ENCODE measurements at places on chromosomes 13 and 19.

- DNase-seq = no peak
These were observed 89.8 kb upstream of the MYCBP2 start for GRCh38 chr13:77416666-77417212.

DNA sequence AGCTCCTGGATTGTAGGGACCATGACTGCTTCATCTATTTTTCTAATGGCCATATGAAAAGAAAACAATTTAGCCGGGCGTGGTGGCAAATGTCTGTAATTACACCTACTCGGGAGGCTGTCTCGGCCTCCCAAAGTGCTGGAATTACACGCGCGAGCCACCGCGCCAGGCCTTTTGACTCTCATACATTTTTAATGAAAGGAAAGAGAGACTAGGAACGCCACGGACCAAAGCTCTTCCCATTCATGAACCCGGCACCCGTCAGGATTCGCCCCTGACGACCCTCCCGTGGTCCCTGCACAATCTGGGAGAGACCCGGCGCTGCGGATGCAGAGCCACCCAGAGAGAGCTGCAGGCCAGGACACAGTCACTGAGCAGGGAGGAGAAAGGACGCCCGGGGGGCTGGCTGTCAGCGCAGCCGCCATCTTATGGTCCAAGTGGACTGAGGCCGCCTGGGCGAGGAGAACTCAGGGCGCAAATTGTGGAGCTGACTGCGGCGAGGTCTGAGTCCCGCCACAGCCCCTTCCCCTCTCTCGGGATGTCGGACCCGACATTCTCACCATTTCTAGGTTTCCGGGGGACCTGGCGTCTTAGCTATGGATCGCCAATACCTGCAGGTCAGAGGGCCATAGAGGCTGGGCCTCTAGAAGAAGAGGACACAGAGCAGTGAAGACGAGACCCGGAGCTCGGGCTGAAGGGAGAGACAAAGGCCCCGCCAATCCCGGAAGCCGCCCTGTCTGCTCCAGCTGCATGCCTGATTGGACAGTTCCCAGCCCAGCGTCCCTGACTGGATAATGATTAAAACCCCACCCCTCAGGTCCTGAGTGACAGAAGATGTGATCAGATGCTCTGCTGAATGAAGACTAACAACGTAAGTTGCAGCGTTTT, at the start of gene ZNF681:
Gene ZNF681, minus strand, starts transcription at position 705 of the 888 bp plus-strand sequence. Its CDS starts 142 bp downstream, at position 563.
- DNase-seq = peak; percentile 95

- peak; percentile 11 for DNase-seq
These were observed at the start of gene NEK5 for GRCh38 chr13:52128714-52129700. TSS of gene NEK5 (minus strand) at chr13:52129073. CDS start at chr13:52127482, 1,591 bp downstream.

- no peak for DNase-seq
These were observed 15.0 kb upstream of the TMPRSS9 start for GRCh38 chr19:2345076-2345475.

- no peak for DNase-seq
These were observed 332.2 kb downstream of the OXGR1 start for GRCh38 chr13:96662036-96662435.

DNA sequence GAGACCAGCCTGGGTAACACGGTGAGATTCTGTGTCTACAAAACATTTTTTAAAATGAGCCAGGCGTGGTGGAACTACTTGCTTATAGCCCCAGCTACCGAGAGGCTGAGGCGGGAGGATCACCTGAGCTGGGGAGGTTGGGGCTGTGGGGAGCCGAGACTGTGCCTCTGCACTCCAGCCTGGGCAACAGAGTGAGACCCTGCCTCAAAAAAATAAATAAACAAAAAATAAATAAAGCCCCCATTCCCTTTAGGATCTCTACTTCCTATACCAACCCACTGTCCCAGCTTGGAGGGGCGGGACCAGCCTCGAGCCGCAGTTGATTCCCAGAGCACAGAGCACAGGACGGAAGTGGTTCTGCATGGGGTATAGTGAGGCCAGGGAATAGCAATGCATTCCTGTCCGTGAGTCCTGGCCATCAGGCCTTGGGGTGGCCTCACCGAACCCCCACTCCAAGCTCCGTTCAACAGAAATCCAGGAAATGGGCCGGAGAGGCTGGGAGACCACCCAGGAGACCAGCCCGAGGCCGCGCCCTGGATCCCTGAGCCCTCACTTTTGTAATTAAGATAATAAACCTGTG, 4.9 kb upstream of the PTBP1 start:
- DNase-seq = no peak

- DNase-seq = no peak
These were observed 472.2 kb downstream of the MYO16 start for GRCh38 chr13:109101550-109102144.

GRCh38 chr13:79662882-79663281, 181.9 kb downstream of the NDFIP2 start:
- no peak for DNase-seq

- no peak for DNase-seq
These were observed 110.5 kb downstream of the LRCH1 start for GRCh38 chr13:46663206-46664037.

DNA sequence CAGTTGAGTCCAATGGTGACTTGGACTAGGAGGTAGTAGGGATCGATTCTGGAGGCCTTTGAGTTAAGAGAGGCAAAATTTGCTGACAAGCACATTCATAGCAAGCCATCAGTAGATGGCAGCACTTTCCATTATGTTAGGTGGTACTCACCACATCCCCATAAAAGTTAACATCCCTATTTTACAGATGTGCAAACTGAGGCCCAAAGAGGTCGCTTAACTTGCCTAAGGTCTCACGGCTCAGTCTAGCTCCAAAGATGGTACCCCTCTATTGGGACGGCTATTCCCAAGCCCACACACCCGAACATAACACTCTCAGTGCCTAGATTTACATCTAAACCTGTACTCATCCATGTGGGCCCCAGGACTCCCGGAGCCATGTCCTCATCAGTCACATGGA, 21.5 kb upstream of the FOSB start:
- DNase-seq = no peak

- no peak for DNase-seq
These were observed 89.4 kb downstream of the STK24 start for GRCh38 chr13:98487522-98487921.

DNA sequence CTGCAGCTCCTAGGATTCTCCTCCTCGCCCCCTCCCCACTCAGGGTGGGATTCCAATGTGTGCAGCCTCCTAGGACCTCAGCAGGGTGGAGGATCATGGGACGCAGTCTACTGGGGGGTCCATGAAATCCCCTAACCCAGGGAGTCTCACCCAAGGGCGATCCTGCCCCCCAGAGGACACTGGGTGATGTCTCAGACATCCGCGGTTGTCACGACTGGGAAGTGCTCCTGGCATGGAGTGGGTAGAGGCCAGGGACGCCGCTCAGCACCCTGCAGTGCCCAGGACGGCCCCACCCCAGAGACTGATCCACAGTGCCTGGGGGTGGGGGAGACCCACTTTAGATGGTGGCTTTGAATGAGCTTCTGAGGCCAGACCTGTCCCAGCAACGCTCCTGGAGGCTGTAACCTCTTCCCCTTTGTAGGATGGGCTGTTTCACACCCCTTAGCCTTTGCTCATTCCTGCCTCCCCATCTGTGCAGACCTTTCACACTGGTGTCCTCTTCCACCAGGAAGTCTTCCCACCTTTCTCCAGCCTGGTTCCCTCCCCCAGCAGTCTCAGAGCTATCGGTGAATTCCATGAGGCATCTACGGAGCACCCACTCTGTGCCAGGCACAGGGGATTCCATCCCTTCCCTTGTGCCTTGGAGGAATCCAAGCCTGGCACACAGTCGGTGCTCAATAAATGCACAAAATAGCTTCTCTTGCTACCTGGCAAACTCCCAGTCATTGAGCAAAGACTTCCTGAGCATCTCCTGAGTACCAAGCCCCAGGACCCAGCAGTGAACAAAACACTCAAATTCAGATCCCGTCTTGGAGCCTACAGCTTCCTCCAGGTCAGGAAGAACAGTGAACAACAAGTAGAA, 10.5 kb downstream of the SMIM24 start:
- no peak for DNase-seq

DNA sequence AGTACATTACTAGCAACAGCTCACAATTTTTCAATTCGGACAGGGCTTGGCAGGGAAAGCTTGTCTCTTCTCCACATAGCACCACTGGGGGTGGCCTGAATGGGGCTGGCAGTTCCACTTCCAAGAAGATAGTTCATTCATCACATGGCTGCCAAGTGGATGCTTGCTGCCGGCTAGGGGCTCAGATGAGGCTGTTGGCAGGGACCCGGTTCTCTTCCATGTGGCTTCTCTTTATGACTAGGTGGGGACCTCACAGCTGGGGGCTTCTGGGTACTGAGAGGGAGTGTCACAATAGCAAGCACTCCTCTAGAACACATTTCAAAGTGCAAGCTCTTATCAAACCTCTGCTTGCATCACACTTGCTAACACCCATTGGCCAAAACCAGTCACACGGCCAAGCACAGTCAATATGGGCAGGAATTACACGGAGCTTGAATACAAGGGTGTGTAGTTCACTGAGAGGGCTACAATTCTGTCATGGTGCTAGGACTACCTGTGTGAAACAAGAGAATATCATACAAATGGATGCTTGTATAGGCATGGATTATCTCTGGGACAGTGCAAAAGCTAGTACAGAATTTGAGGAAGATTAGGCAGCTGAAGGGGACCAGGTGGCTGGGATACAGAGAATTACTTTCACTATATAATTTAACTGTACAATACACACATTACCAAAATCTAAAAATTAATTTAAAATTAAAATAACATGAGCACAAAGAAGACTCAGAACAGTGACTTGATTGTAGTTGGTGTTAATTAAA, 32.3 kb downstream of the ATP7B start:
- no peak for DNase-seq

- no peak for DNase-seq
These were observed 520.1 kb upstream of the NBEA start for GRCh38 chr13:34421858-34422475.

- DNase-seq = no peak
These were observed 3.8 kb upstream of the CCDC97 start for GRCh38 chr19:41305927-41306793.

DNA sequence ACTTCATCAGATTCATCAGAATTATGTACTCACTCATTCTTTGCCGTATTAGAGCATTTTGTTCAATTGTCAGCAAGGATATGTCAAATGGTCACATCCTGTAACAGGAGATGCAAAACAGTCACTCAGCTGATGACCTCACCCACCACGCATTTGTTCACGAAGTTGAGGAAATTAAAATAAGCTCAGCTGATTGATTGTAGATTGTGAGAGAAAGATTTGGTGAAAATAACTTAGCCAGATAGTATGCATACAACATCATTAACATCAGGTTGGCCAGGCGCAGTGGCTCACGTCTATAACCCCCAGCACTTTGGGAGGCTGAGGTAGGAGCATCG, 22.6 kb upstream of the CDC16 start:
- no peak for DNase-seq

DNA sequence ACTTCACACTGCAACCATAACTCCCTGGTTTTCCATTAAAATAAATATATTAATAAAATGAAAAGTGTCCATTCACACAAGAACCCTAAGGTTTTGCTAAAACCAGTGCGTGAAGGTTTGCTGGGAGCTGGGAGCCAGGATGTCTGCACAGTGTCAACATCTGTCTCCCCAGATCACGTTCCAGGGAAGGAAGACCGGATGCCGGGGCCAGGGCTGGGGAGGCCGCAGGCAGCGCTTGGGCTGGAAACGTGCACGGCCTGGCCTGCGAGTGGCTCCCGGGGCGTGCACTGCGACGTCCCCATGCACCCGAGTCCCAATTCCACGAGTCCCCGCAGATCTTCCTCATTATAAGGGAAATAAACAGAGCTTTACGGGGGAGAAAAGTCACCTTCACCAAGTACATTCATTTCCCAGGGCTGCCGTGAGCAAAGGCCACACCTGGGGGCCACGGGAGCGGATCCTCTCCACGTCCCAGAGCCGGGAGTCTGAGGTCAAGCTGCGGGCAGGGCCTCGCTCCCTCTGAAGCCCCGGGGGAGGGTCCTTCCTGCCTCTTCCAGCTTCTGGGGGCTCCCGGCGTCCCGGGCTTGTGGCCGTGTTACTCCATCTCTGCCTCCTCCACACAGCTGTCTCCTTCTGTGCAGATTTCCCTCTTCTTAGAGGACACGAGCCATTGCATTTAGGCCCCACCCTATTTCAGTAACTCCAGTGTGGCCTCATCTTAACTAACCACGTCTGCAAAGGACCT, 12.8 kb downstream of the SHC2 start:
- no peak for DNase-seq

- no peak for DNase-seq
These were observed 2714.5 kb upstream of the PCDH20 start for GRCh38 chr13:64130171-64130570.

DNA sequence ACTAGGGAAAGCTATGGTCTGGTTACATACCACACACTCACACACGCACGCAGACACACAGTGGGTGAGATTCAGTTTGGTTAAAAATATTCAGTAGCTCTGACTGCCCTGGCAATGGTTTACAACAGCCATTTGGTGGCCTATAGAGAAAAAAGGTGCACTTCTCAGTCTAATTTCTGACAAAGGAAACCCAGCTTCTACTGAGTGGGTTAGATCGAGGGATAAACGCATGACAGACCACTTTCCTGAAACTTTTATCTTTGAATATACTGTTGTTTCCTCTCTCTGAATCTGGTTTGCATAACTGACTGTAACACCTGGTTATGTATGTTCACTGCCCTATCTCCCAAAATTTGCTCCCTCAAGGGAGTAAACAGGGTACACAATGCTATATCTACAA, 2.5 kb downstream of the LIG4 start:
- no peak for DNase-seq

- DNase-seq = no peak
These were observed 78.3 kb downstream of the TSHZ3 start for GRCh38 chr19:31270897-31271296.

DNA sequence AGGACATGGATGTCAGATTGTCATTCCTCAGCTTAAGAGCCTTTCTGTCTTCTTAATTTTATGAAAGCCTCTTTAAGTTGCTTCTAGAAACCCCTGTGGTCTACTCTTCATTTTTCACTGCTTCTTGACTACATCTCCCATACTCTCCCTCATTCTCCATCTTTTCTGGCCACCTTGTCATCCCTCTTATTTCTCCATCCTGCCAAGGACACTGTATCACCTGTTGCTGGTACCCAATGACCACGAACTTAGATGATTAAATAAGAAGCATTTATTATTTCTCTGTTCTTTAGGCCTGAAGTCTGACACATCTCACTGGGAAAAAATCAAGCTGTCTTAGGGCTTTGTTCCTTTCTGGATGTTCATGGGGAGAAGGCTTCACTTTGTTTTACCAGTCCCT, 9.2 kb downstream of the ZNF223 start:
- DNase-seq = no peak

DNA sequence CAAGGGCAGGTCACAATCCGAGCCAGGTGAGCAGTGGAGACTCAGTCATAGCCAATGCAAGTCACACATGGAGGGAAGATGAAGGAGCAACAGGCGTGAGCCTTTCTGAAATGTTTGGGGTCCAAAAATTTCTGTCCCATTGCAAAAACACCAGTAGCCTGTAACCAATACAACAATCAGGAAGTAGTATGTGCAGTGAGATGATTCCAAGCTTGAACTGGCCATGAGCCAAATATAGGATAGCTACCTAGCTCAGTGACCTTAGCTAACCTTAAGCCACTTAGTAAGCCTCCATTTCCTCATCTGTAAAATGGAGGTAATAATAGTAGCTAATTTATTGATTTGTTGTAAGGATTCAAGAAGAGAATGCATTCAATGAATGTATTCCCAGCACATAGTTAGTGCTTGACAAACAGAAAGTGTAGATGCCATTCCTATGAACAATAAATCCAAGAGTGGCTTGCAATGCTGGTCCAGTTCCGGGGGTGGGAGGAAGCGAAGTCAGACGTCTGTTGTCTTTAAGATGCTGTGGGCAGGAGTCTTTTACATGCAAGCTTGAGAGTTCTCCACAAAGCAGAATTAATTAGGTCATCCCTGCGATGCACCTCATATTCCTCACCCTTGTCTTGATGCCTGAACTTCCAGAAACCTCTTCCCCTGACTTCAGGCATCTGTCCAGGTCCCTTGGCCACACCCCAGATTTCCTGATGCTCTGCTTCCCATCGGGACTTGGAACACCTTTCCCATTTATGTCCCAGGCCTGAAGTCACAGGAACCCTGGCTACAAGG, 195.7 kb upstream of the UBL3 start:
- no peak for DNase-seq

Measured in H4 (cell line).